Suppressor macrophage (primary cell): ENCODE measurements at places on chromosomes 7 and 10.

GRCh38 chr10:89346405-89347254, 18.8 kb downstream of the IFIT3 start:
- DNase-seq, result peak; percentile 66

- DNase-seq, result no peak
Measured at GRCh38 chr7:86951895-86952294, 107.6 kb downstream of the ELAPOR2 start.

DNA sequence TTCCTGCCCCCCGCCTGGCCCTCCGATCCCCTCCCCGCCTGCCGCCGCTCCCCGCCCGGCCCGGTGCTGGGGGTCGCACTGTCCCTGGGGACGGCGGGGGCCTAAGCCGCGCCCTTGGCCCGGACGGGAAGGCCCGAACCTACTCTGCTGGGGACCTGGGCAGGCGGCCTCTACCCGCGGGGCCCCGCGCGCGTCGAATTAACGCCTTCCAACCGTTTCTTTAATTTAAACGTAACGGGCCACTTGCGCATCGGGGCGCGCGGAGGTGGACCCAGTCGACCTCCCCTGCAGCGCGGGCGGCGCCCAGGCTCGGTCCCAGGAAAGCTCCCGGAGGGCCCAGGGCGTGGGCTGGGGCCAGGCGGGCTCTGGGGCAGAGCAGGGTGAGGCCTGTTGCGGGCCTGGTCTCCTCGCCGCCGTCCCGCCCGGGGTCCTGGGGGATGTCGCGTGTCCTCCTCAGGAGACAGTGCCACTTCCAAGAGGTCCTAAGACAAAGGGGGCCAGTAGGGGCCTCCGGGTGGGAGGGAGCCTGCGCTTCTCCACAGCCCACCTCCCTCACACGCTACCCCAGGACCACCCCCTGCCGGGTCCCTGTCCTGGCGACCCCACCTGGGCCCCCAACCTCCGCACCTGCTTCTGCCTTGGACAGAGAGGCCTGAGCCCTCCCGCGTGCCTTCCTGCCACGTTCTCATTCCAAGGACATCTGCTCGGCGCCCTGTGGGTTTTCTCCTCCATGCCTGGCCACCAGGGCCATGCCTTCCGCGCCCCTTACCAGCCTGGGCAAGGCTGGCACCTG, 658 bp upstream of the PTPRN2 start:
- peak; percentile 25 for DNase-seq

GRCh38 chr7:121739465-121739864, 133.5 kb upstream of the PTPRZ1 start:
- DNase-seq, result no peak

DNA sequence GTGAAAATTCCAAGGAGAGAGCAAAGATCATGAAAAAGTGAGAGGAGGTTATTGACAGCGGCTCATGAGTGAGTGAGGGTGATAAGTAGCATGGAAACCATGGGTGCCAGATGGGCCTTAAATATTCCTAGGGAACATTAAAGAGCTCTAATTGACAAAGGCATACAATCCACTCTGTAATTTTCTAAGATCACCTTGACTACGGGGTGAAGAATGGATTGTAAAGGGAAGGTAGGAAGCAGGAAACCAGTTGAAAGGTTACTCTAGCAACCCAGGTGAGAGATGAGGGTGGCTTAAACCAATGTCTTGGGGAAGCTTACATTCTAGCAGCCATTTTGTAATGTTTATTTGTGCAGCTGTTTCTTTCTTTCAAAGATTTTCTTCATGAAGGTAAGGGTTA, 75.7 kb downstream of the RSU1 start:
- no peak for DNase-seq

DNA sequence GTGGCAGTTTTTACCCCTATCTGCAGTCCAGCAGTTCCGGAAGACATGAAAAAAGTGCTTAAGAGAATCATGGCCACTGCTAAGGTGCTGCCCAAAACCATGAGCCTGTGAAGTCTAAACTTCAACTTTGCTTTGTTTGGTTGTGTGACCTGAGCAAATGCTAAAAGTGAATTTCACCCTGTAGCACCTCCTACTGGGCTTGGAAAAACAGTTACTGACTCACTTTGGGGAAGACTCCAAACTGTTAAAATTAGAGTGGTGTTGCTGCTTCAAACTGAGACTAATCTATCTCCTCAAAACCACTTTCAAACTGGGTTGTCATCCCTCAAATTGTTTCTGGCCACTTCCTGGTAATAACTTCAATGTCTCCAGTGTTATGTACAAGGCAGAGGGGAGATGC, 21.3 kb downstream of the MKX start:
- DNase-seq, result peak; percentile 11

GRCh38 chr10:3958472-3958996, 173.5 kb upstream of the KLF6 start:
- DNase-seq, result no peak

DNA sequence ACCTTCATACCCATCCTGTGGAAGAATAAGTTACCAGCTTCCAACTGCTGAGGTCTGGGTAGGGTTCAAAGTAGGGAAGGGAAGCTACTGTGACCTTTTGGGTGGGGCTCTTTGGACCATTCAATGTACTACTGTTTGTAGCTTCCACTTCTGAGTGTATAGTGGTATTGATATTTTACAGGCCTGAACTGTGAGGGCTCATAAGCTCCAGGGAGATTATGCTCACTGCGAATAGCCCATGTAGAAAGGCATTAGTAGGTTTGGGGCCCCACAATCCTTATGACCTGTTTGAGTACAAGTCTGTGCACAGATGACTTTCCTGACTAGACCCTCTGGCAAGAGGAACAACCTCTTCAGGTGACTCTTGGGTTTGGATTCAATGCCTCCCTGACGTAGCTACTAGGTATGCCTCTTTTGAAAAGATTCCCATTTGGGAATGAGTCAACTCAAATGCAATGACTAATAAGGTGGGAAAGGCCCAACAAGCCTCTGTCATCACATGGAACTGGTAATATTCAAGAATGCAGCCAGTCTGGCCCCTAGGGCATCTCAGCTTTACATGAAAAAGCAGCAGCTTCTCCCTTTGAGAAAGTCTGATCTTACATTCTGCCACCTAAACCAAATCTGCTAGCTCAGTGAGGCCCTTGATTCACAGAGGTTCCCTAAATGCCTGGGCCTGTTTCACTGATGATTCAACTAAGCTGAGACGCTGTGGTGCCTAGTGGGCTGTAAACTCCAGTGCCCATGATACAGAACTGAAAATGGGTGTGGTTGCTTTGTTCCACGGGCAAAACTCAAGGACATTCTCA, 79.8 kb downstream of the ABI1 start:
- DNase-seq, result peak; percentile 88

- no peak for DNase-seq
Measured at GRCh38 chr10:102675011-102675665, 30.9 kb downstream of the TRIM8 start.

GRCh38 chr10:35331894-35332640, 4.2 kb upstream of the CCNY start:
- DNase-seq, result peak; percentile 58

- no peak for DNase-seq
Measured at GRCh38 chr10:17143055-17143690, 13.6 kb upstream of the CUBN start.

DNA sequence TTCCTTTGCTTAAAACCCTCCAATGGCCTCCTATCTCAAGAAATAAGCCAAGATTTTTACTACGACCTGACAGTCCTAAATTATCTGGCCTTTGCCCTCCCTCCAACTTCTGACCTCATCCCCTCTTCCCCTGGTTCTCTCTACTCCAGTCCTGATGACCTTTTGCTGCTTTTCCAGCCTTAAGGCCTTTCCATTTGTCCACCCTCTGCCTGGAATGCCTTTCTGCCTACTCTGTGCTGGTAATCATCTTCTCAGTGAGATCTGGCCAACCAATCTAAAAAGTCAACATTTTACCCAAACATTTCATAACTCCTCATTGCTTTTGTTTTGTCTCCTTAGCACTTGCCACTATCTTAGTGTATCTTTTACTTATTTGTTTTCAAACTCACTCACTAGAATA, 75.7 kb downstream of the VPS41 start:
- no peak for DNase-seq

- DNase-seq, result no peak
Measured at GRCh38 chr7:33079096-33079495, 16.5 kb upstream of the NT5C3A start.

DNA sequence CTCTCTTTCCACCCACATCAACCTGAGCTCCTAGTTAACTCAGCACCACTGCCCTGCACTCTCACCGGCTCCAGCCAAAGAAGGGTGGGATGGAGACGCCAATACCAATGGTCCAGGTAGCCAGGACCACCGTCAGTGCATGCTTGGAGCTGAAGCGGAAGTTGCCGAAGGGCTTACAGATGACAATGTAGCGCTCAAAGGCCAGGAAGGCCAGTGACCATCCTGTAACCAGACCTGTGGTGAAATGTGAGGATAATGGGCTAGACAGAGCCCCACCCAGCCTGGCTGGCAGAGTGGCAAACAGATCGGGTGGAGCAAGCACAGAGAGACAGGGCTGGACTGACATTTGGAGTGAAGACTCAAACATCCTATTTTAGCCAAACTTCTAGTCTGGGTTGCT, 673 bp downstream of the OPN1SW start:
- DNase-seq, result no peak

DNA sequence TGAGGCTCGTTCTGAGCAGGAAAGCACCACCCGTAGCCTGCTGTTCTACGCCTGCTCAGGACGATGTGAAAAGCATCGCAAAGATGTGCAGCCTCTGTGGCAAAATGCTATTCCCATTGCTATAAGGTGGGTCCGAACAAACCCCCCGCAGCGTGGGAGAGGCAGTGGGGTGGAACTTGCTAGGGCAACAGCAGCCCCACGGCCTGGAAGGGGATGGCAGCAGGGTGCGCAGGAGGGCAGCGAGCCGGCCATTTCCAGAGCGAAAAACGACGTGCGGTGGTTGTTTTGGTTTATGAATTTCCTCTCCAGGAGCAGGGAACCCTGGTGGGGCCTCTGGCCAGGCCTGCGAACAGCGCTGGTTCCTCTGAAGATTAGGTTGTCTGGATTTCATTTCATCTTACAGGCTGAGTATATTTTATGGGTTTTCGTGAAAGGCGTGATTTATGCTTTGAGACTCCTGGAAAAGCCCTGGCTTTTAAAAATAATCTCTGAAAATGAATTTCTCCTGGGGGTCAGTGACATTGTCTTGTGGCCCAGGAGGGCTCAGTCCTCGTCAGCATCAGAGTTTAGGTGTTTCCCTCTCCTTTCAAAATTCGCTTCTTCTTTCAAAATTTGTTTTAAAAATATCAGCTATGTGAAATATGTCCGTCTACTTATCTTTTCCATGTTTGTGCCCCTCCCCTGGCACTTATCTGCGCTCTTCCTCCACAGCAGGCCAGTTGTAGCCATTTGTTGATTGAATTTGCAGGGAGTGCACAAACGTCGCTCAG, 42.3 kb upstream of the UBE3C start:
- no peak for DNase-seq

- DNase-seq, result peak; percentile 1
Measured at GRCh38 chr7:4759211-4759610, 16.2 kb upstream of the AP5Z1 start.

GRCh38 chr10:28020993-28021982, 22.4 kb upstream of the ODAD2 start:
- no peak for DNase-seq

DNA sequence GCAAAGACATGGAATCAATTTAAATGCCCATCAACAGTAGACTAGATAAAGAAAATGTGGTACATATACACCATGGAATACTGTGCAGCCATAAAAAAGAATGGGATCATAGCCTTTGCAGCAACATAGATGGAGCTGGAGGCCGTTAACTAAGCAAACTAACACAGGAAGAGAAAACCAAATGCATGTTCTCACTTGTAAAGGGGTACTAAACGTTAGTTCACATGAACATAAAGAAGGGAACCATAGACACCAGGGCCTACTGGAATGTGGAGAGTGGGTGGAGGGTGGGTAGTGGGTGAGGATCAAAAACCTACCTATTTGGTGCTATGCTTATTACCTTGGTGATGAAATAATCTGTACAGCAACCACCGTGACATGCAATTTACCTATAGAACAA, 78.4 kb upstream of the GSDME start:
- DNase-seq, result no peak

GRCh38 chr7:1521456-1521855, 9.0 kb upstream of the MAFK start:
- no peak for DNase-seq

DNA sequence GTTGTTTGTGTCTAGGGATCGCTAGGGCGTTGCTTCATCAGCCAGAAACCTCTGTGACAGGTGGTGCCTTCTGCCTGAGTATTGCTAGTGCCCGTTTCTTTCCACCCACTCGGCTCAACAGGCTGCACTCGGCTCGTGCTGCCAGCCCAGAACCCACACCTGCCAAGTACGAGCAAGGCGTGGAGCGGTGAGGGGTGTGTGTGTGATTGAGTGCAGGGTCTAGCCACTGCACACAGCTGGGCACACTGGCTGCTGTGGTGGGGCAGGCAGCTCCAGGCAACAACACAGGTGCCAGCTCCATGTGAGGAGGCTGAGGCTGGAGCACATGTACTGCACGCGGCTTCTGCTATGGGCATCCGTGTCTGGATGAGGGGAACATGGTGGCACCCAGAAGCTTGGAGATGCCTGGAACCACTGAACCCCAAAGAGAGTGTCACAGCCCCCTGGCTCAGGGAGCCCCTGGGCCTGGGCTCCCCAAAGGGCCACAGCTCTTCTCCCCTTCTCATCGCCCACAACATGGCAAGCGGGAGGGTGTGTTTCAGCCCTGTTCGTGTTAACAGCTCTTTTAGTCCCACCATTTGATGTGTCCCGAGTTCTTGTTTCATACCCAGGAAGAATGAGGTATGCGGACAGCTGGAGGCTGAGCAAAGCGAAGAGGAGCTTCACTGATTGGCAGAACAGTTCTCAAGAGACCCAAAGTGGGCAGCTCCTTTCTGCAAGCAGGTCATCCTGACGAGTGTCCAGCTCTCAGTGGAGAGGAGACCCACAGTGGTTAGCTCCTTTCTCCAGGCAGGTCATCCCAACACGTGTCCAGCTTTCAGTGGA, 78.1 kb downstream of the HDAC9 start:
- DNase-seq, result no peak

GRCh38 chr7:121341933-121342332, 13.1 kb downstream of the WNT16 start:
- DNase-seq, result no peak

DNA sequence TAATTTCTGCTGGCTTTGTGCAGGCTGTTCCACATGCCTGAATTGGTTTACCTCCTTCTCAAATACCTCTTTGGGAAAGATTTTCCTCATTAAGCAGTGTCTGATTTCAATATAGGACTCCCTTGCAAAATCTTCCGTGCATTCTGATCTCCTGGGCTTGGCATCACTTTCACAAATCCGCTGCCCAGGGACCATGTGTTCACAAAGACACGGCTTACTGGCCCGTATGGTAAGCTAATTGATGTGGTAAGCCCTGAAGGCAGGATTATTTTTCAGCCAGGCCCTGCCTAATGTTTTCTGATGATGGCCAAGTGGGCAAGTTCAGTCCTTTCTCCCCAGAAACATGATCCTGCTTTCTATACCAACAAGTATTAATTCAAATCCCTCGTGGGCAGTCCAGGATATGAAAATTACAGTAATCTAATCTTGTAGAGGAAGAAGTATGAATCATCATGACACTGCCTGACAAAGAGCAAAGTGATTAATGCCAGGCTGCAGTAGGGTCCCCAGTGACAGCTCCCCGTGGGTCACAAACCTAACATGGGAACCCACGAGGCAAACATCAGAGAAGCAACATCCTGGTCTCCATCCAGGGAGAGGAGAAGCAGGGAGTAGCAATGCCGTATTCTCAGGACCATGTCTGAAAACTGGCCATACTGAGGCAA, 11.6 kb upstream of the SVIL start:
- DNase-seq, result peak; percentile 23
